Activated naive CD8-positive, alpha-beta T cell treated with anti-CD3 and anti-CD28 coated beads for 36 hours (primary cell): ENCODE measurements at places on chromosomes 11 and 22. TPM values are rescaled to one million over a fixed set of nuclear protein-coding genes. Genes with fewer than 3 reads are reported as not detected.

GP1BB gene
- total RNA-seq: not detected

CDC42BPG gene
- 0.54 TPM for total RNA-seq

AIFM3 gene
- not detected for total RNA-seq

NAALAD2 gene
- not detected for total RNA-seq

APOA5 gene
- total RNA-seq: not detected

TMEM121B gene
- 0.27 TPM for total RNA-seq
